Calu3 (cell line): ENCODE measurements at places on chromosomes 2 and 18. TPM values are rescaled to one million over a fixed set of nuclear protein-coding genes. Genes with fewer than 3 reads are reported as not detected.

DNA sequence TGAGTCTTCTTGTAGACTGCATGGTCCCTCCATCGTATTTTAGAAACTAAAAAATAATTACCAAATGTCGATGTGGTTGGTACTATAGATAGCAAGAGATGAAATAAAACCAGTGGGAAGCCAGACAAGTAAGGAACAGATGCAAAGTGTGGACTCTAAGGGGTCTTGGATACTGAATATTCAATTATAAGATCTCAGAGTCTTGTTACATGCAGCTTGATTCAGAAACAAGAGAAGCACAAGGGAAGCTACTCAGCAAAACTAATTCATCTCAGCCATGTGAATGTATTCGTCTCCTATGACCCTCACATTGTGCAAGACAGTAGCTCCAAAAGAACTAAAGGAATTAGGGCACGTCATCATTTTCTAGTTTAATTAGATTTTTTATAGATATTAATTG lies 80.9 kb downstream of the CDH20 start:
- DNase-seq = no peak

- no peak for DNase-seq
Measured at GRCh38 chr2:68365087-68365486, at the start of gene PLEK. PLEK (plus strand) TSS chr2:68365282; CDS start chr2:68365352, 70 bp downstream.

- DNase-seq = no peak
Measured at GRCh38 chr18:77811503-77811902, 561.9 kb downstream of the GALR1 start.

- DNase-seq = no peak
Measured at GRCh38 chr2:6993229-6993640, 76.0 kb downstream of the RNF144A start.

GRCh38 chr2:9240745-9241144 lies 34.1 kb downstream of the ASAP2 start:
- DNase-seq = no peak

- no peak for DNase-seq
Measured at GRCh38 chr2:25050128-25050527, 8.3 kb downstream of the EFR3B start.

Gene MRO
- not detected in 2 replicates for total RNA-seq
